ENCODE measurements at places on chromosomes 6 and 20.

DNA sequence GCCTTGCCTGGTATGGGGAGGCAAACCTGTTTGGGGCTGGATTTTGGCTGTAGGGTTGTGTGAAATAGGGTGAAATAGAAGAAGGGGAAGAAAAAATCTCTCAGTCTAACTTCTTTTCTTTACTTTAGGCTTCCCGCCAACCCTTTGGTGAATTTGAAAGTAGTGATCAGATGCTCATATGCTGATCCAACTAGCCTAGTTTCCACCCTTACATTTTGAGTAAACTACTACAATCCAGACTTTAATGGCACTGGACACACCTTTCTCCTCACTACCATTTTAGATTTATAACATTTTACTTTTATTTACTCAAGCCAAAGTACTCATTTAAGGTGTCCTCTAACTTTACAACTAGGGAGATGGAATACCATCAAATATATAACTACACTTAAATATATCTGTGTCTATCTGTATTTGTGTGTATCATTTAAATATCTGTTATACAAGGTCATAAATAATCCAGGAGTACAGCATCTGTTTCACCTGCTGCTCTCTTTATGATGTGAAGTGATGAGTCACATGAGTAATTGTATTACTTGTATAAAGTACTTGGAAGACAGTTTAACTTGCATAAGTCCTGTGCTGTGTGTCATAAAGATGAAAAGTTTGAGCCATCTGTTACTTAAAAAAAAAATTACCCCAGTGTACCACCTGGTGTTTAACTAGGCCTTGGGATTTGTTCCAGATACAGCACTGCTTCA lies 172.1 kb downstream of the CDKAL1 start:
- DNase-seq: no peak

GRCh38 chr20:55888685-55889084 lies 116.6 kb downstream of the CBLN4 start:
- DNase-seq: no peak

GRCh38 chr6:134427721-134428120 lies 109.8 kb upstream of the SGK1 start:
- no peak for DNase-seq

GRCh38 chr20:17786221-17786718 lies 86.5 kb downstream of the BANF2 start:
- DNase-seq: no peak

- no peak for DNase-seq
Observed at GRCh38 chr6:93047033-93047432, 372.3 kb downstream of the EPHA7 start.

- no peak for DNase-seq
Observed at GRCh38 chr6:101226677-101227135, 166.8 kb upstream of the GRIK2 start.

DNA sequence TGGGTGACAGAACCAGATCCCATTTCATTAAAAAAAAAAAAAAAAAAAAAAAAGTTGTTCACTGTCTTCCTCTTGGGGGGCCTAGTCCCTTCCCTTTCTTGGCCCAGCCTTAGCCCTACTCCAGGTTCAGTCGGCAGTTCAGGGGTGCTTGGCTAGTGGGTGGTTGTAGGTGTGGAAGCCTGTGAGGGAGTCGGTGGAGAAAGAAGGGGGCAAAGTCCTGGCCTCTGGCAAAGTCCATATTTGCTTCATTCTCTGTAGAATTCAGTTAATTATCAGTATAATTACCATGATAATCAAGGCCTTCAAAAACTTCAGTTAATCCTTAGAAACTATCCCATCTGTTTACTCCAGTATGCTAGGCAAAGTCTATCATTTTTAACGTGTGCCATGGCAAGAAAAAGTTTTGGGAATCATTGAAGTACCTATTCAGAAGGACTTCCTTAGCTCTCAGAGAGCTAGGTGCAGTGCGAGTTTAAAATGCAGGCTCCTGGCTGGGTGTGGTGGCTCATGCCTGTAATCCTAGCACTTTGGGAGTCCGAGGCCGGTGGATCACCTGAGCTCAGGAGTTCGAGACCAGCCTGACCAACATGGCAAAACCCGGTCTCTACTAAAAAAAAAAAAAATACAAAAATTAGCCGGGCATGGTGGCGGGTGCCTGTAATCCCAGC lies 205.7 kb upstream of the ARG1 start:
- no peak for DNase-seq

DNA sequence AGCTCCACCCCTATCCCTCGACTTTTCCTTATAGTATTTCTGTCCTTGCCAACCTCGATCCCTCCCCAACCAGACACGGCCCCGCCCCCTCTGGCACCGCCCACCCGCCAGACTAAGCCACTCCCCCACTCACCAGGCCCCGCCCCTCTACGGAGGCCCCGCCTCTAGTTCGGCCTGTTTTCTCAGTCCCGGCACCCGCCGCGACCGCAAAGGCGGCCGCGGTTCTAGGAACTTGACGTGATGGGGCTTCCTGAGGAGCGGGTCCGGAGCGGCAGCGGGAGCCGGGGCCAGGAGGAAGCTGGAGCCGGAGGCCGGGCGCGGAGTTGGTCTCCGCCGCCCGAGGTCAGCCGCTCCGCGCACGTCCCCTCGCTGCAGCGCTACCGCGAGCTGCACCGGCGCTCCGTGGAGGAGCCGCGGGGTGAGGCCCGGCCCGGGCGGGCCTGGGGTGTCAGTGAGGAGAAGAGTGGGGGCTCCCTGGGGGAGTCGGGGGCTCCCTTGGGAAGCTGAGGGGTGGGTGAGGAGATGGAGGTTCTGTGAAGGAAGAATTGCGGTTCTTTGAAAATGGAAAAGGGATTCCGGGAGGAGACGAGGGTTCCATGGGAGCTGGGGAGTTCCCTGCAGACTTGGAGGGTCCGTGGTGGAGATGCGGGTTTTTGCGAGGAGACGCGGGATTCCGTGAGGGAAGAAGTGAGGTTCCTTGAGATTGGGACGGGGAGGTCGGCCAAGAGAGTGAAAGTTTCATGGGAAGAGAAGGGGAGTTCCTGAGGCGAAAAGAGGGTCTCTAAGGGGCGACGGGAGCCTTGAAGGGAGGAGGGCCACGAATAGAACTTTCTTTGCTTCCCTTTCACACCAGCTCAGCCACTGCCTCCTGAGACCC lies at the start of gene ACSS2:
Gene ACSS2 (plus strand): TSS at position 207 of the 877 bp plus-strand sequence. CDS start 34 bp downstream, at position 241.
- DNase-seq: peak; percentile 90

- no peak for DNase-seq
Observed at GRCh38 chr6:112800916-112801315, 453.8 kb downstream of the RFPL4B start.

DNA sequence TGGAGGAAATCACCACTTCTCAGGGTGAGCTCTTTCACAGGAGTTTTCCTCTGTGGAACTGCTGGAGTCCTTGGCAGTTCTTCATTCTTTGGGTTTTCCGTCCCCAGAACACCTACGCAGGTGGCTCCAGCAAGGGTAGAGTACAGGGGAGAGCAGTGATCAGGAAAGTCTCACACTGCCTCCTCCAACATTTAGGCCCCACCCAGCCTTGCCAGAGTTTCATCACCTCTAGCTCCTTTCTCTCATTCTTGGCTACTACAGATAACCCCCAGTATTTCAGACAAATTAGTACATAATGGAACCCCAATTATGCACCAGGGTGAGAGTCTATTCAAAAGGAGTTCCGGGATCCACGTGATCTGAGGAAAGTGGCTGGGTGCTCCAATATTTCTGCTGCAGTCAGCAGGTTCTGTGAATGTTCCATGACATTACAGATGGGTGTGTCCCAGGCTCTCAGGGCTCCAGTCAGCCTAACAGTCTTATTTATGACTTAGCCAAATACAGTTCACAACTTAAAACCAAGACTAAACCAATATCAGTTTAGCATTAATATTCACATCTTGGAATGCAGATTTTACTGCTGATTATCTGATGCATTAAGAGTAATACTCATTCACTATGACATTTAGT lies 44.6 kb downstream of the GPR63 start:
- no peak for DNase-seq

DNA sequence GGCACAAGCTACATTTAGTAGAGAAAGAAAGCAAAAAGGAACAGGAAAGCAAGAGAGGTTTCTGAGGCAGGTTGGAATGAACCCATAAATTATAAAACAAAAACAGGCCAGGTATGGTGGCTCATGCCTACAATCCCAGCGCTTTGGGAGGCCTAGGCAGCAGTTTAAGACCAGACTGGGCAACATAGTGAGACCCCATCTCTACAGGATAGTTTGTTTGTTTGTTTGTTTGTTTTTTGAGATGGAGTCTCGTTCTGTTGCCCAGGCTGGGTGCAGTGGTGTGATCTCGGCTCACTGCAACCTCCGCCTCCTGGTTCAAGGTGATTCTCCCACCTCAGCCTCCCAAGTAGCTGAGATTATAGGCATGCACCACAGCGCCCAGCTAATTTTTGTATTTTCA lies 49.0 kb downstream of the AFG1L start:
- DNase-seq: no peak

- no peak for DNase-seq
Observed at GRCh38 chr6:14720411-14721102, 525.3 kb upstream of the JARID2 start.

- DNase-seq: no peak
Observed at GRCh38 chr20:3760655-3761348, 6.8 kb downstream of the ADISSP start.

All from activated effector memory CD4-positive, alpha-beta T cell treated with Interleukin-2 at 50 U/mL for 16 hours (primary cell).